Epithelial cell of umbilical artery (primary cell): ENCODE measurements at places on chromosomes 12 and 14. TPM values are rescaled to one million over a fixed set of nuclear protein-coding genes. Genes with fewer than 3 reads are reported as not detected.

Gene RAD9B
- under 0.01 and 0.30 TPM in 2 replicates for total RNA-seq

Gene WNT1
- not detected in 2 replicates for total RNA-seq

Gene MANSC1
- total RNA-seq = 5.5 and 8.8 TPM in 2 replicates

Gene ACSS3
- total RNA-seq = 0.30 and 0.32 TPM in 2 replicates

Gene SLC2A13
- total RNA-seq = 3.9 and 5.3 TPM in 2 replicates

Gene CD69
- 0.97 and 2.0 TPM in 2 replicates for total RNA-seq

Gene OTOGL
- total RNA-seq = 1.8 and 4.2 TPM in 2 replicates

Gene KCNMB4
- 3.9 and 4.0 TPM in 2 replicates for total RNA-seq

Gene INHBC
- not detected in 2 replicates for total RNA-seq

Gene SOAT2
- total RNA-seq = not detected in 2 replicates

Gene HOXC4
- total RNA-seq = not detected in 2 replicates

Gene ACOT6
- 0.30 TPM in 1 of 2 replicates, not detected in the other for total RNA-seq

Gene PYM1
- 29.9 and 43.5 TPM in 2 replicates for total RNA-seq

Gene ARF3
- 37.4 and 42.2 TPM in 2 replicates for total RNA-seq

Gene SRRM4
- not detected in 2 replicates for total RNA-seq

Gene LALBA
- not detected in 2 replicates for total RNA-seq

Gene MSI1
- total RNA-seq = not detected in 2 replicates

Gene TRIM9
- total RNA-seq = under 0.01 TPM in 1 of 2 replicates, not detected in the other

Gene GPR132
- total RNA-seq = not detected in 2 replicates

Gene ANKRD33
- total RNA-seq = 0.15 and 0.32 TPM in 2 replicates

Gene TAS2R9
- 0.32 TPM in 1 of 2 replicates, not detected in the other for total RNA-seq

Gene E2F7
- 2.9 and 6.8 TPM in 2 replicates for total RNA-seq

Gene PELI2
- 8.2 and 13.0 TPM in 2 replicates for total RNA-seq

Gene PMCH
- 0.32 and 0.61 TPM in 2 replicates for total RNA-seq

Gene RPS6KL1
- total RNA-seq = 5.2 and 15.0 TPM in 2 replicates

Gene KCNJ8
- total RNA-seq = 0.15 TPM in 1 of 2 replicates, not detected in the other

Gene IL22
- not detected in 2 replicates for total RNA-seq

Gene FAM90A1
- total RNA-seq = 0.15 TPM in 1 of 2 replicates, not detected in the other

Gene MLH3
- 14.1 and 14.3 TPM in 2 replicates for total RNA-seq

Gene GSC
- not detected in 2 replicates for total RNA-seq

Gene BEGAIN
- total RNA-seq = 0.32 and 0.91 TPM in 2 replicates

Gene BEST3
- total RNA-seq = not detected in 2 replicates

Gene GALNT8
- total RNA-seq = 0.15 TPM in 1 of 2 replicates, not detected in the other

Gene PA2G4
- total RNA-seq = 220 and 288 TPM in 2 replicates

Gene APEX1
- total RNA-seq = 104 and 113 TPM in 2 replicates

Gene KIF26A
- 4.4 and 12.0 TPM in 2 replicates for total RNA-seq

Gene ERGIC2
- total RNA-seq = 58.5 and 92.1 TPM in 2 replicates

Gene SMCO2
- total RNA-seq = not detected in 2 replicates

Gene HCAR3
- not detected in 2 replicates for total RNA-seq

Gene RFX4
- not detected in 2 replicates for total RNA-seq

Gene FGF23
- total RNA-seq = not detected in 2 replicates

Gene MUCL1
- not detected in 2 replicates for total RNA-seq

Gene MYF6
- under 0.01 TPM in 1 of 2 replicates, not detected in the other for total RNA-seq

Gene EXOC3L4
- not detected in 2 replicates for total RNA-seq

Gene ADAMTS20
- total RNA-seq = not detected in 2 replicates
